Kasumi-1 (cell line): ENCODE measurements at places on chromosomes 7 and 10.

GRCh38 chr10:49299816-49300139, 808 bp downstream of the C10orf71 start:
- DNase-seq = no peak

- no peak for DNase-seq
Observed at GRCh38 chr7:29980151-29980550, 9.4 kb downstream of the SCRN1 start.

DNA sequence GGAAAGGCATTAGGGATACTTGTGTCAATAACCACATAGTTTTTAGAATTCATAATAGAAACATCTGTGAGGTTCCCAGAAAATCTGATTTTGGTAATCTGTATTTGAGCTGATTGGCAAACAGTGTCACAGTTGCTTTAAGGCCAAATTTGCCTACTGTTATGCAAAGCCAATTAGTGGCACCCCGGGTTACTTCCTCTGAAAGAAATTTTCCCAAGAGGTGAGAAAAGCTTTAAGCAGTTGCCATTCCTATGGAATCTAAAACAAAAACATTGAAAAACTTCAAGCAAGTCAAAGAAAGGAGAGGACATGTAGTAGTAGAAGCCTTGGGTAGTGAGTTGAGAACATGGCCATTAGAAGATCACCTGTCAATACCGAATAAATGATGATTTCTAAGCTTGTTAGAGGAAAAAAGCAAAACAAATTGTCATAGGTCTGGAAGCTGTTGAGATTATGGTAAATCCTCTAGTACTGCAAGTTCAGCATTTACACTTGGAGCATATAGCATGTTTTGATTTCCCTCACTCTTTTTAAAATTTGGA, 176.8 kb downstream of the TWIST1 start:
- no peak for DNase-seq

DNA sequence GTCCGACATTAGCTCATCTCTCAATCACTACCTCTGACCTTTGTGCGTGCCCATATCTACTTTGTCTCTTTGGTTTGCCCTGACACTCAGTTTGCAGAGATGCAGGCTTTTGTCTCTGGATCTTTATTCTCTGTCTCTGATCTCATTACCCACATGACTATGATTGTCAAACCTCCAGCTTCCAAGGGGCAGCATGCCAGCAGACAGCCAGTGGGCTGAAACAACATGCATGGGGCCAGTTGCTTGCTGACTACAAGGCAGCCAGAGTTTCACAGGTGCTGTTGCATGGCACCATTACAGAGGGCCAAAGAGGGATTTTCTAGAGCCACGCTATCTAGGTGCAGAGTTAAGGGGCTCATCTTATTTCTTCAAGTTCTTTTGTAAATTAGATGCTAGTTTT, 146.2 kb downstream of the SPAG6 start:
- no peak for DNase-seq

GRCh38 chr7:33471636-33472242, 342.4 kb downstream of the BBS9 start:
- no peak for DNase-seq

GRCh38 chr7:5526100-5526905, 102.7 kb upstream of the TNRC18 start:
- no peak for DNase-seq

- no peak for DNase-seq
Observed at GRCh38 chr7:75881436-75882095, 2.7 kb downstream of the RHBDD2 start.

DNA sequence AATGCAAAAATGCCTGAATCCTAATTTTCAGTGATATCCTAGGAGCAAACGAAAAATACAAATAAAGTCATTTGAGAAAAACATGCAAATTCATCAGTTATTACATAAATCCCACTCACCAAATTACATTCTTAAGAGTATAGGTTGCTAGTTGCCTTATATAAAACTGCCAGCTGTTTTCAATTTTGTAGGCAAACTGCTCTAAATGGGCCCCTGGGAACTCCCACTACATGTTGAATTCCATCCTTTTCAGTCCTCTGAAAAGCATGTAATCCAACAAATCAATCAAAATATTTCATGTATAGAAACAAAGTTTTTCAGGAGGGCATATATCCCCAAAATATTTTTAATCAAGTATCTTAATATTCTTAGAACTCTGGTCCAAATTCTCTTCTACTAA, 2.1 kb upstream of the JMJD1C start:
- no peak for DNase-seq

GRCh38 chr10:23053036-23053435, 42.3 kb upstream of the MSRB2 start:
- DNase-seq = no peak

- DNase-seq = no peak
Observed at GRCh38 chr10:102411341-102412255, 7.0 kb downstream of the PSD start.

GRCh38 chr7:5435291-5436002, 11.8 kb upstream of the TNRC18 start:
- no peak for DNase-seq

- DNase-seq = no peak
Observed at GRCh38 chr7:70634071-70634470, 497.9 kb upstream of the GALNT17 start.

DNA sequence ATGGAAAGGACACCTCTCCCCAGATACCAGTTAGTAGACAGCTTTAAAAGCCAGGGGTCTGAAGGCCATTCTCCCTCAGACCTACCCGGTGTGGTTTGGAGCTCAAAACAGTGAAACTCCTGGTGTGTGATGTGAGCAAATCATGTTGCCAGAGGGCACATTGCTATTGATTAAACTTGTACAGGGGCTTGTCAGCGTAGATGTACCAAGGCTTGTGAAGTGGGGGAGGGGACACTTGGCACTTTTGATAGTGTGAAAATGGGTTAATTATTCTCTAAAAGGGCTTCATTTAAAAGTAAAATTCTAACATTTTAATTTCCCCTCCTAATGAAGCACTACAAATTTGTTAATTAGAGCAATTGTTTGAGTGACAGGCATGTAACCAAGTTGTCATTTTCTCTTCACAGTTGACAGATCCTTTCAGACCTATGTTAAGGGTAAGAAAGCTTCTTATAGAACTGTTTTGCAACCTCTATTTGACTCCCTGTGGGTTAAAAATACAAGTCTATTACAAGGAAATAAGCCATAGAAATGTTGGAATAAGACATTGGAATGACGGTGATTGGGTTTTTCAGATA, 356.9 kb upstream of the GALNT17 start:
- no peak for DNase-seq

DNA sequence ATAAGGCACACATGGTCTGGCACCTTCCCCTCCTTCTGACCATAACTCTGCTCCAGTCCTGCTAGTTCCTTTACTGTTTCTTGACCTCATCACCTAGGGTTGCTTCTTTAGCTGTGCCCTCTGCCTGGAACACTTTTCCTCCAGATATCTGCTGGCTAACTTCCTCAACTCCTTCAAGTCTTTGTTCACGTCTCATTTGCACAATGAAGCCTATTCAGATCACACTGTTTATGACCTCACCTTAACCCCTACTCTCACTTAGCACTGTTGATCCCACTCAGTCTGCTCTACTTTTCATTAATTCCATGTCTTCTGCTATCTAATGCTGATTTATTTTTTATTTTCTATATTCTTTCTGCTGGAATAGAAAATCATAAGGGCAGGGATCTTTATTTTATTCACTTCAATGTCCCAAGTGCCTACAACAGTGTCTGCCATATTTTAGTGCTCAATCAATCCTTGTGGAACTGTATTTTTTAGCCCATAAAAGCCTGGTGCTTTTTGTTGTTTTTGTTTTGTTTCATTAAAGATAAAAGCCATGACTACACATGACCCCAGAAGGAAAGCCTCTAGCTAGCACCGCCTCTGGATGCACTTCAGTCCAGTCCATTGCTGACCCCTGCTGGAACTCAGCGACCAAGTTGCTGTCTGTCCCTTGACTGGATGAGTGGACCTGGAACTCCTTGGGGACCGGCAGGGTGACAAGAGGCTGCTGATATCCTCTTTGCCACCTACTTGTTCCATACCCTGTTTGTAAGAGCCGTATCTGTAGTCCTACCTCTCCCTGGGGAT, 12.3 kb downstream of the KLF14 start:
- peak; percentile 13 for DNase-seq
